GM18507 (cell line): ENCODE measurements at places on chromosomes 3 and 15.

- no peak for DNase-seq
Observed at GRCh38 chr3:159237226-159237625, 435.4 kb downstream of the MFSD1 start.

DNA sequence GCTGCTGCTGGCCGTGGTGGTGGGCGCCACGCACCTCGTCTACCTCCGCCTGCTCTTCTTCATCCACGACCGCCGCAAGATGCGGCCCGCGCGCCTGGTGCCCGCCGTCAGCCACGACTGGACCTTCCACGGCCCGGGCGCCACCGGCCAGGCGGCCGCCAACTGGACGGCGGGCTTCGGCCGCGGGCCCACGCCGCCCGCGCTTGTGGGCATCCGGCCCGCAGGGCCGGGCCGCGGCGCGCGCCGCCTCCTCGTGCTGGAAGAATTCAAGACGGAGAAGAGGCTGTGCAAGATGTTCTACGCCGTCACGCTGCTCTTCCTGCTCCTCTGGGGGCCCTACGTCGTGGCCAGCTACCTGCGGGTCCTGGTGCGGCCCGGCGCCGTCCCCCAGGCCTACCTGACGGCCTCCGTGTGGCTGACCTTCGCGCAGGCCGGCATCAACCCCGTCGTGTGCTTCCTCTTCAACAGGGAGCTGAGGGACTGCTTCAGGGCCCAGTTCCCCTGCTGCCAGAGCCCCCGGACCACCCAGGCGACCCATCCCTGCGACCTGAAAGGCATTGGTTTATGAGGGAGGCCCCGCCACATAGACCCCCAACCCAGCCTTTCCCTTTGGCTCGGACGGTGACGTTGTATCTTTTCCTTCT is 1.1 kb downstream of the GPR27 start:
- no peak for DNase-seq

DNA sequence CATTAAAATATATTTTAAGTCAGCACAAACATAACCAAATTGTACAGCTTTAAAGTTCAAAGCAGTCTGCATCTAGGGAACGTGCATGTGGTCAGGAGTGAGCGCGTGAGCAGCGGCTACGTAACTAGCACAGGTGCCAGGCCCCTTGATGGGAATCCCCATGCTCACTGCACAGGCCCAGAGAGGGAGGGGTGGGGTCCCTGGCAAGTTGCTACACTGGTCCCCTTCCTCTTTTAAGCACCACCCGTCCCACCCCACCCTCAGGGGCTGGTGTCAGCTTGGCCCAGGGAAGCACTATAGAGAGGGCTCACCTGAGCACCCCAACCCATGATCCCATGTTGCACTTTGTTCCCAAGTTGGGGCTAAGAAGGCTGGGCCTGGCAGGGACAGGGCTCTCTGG is 835 bp upstream of the GMPPB start:
- no peak for DNase-seq

DNA sequence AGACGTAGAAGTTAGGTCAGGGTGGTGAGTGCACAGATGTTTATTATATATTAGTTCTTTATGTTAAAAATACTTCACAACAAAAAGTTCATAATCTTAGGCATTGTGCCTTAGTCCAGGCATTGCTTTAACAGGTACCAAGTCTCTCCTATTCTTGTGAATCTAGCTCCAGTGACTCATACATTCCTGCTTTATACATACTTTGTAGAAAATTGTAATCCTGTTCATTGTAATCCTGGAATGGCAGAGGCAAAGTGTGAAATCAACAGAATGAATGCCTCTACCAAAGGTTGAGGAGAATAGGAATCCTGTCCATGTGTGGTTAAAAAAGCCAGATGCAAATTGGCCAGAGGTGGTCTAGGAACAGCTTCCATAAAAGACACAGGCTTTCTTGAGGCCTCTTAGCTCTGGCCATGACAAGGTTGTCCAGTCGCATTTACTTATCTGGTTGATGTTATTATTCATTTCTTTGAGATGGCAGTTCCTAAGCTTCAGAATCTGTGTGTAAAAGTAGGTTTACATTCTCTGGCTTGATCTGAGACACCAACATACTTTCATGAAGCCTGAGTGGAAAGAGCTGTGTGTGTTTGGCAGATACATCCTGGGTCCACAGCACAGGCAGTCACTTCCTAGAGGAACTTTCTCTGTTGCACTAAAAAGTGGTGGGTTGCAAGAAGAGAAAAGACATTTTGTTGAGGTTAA is 109.0 kb downstream of the CDIN1 start:
- no peak for DNase-seq

DNA sequence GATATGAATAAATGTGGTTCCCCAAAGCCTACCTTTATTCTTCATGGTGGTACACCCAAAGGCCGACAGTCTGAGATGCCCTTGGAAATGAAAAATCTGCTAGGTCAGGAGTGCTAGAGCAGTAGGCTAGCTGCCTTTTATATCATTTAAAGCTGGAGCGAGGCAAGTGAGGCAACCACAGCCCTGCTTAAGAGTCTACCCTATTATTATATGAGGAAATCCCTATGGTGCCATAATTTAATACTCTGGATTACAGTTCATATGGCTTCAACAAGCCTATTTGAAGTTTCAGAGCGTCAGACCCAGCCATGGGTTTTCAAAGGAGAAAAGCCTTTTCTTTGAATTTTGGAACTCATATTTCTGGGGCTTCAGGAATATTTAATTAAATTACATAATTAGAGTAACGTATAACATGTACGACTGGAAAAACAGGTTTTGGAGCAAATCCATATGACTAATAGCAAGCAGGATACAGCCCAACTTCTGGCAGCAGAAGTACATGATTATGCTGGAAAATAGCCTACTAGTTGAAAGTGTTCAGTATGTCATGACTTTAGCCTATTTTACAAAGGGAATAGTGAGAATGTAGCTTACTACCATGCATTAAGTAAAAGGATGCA is 18.0 kb upstream of the SLTM start:
- DNase-seq, result no peak

DNA sequence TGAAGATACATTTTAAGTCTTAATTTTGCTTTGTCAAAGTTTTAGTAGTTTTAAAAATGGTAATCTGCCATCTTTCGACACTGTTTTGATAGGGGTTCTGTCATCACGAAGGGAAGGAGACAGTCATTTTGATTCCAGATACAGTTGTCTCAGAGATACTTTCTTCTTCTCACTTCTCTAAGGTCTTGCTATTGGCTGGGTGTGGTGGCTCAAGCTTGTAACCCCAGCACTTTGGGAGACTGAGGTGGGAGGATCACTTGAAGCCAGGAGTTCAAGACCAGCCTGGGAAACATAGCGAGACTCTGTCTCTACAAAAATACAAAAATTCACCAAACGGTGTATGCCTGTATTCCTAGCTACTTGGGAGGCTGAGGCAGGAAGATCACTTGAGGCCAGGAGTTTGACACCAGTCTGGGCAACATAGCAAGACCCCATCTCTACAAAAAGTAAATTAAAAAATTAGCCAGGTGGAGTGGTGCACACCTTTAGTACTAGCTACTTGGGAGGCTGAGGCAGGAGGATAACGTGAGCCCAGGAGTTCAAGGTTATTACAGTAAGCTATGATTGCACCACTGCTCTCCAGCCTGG is 3.3 kb downstream of the RAB8B start:
- DNase-seq, result no peak

GRCh38 chr15:29570948-29571791 is 251.1 kb downstream of the TJP1 start:
- DNase-seq, result no peak

- DNase-seq, result peak; percentile 79
Observed at GRCh38 chr3:125055913-125056745, at the start of gene HEG1. Gene HEG1 (minus strand): TSS chr3:125055997. CDS start chr3:125055890, 107 bp downstream.

DNA sequence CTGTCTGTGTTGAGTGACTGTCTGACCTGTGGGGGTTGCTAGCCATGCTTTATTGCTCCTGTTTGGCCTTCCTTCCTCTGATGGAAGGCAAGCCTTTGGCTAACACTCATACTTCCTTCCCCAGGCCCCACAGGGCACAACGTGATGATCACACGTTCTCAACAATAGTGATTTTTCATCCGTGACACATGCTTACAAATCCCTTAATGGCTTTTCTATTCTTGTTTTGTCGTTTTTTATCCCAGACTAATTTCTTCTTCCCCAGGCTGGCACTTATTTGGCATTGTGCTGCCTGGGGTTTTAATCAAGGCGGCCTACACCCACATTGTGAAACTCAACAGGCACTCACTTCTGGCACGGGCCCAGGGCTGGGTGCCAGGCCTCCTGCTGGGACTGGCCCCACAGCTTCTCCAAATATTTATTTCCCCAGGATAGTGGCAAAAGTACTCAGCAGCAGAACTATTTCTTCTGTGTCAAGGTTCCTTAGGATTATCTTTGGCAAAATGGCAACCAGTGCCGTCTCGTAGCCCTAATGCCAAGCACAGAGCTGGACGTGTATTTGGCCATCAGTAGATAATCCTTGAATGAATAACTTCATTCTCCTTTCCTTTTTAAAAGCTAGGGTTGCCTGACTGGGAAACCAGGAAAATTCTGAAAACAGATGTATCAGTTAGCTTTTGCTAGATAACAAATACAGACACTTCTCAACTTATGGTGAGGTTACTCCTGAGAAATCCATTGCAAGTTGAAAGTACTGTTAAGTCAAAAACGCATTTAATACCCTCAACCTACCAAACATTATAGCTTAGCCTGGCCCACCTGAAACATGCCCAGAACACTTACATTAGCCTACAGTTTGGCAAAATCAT is 30.6 kb downstream of the CMTM7 start:
- no peak for DNase-seq

DNA sequence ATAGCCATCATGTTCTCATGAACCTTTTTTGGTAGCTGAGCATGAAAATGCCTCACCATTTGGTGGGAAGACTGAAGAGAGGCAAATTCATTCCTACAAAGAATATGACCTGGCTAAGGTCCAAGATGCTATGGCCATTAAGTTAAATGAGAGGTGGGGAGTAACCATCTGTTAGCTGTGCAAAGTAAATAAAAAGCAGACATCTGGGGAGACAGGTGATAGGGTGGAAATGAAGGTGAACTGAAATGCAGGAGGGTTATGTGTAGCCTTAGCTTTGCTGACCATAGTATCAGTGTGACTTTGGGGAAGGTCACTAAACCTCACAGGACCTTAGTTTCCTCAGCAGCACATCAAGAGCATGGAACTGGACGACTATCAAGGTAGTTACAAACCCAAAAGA is 111.0 kb upstream of the STRIT1 start:
- no peak for DNase-seq

DNA sequence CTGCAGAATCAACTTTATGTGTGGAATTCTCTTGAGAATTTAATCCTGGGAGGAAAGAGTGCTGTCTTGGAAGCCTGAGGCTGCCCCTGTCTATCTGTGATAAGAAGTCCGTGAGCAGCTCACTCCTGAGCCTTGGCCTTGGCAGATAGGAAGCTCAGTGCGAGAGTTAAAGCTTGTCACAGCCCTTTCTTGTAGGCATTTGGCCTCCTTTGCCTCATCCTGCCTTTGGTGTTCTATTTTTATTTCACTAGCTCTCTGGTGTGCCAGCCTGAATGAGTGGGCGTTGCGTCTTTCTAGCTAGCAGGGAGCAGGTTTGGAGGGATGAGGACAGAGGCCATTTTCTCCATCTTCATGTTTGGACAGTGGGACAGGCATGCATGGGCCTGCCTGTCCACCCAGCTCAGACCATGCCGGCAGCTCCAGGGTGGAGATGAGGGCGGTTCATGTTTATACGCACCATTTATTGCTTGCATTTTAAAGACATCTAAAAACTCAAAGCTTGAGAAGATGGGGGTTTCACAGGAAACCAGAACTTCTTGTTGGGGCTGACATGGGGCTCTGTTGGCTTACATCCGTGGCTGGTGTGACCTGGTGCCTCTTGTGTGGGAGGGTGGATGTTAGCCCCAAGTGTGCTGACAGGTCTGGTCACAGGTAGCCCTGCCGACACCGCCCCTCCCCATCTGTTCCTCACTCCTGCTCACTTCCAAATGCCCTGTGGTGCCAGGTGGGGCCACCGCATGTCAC is 29.8 kb downstream of the IRAK2 start:
- DNase-seq, result no peak

DNA sequence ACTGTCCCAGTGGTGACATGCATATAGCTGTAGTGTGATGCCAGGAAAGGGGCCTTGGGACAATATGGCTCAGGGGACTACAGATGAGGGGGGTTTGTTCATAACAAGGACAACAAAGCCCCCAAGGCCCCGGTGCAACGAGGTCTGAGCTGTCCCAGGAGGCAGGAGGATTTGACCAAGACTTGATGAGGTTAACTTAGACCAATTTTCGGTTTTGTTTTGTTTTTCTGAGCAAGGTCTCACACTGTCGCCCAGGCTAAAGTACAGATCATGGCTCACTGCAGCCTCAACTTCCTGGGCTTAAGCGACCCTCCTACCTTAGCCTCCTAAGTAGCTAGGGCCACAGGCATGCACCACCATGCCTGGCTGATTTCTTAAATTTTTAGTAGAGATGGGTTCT is 23.8 kb downstream of the EFCAB12 start:
- DNase-seq, result no peak

DNA sequence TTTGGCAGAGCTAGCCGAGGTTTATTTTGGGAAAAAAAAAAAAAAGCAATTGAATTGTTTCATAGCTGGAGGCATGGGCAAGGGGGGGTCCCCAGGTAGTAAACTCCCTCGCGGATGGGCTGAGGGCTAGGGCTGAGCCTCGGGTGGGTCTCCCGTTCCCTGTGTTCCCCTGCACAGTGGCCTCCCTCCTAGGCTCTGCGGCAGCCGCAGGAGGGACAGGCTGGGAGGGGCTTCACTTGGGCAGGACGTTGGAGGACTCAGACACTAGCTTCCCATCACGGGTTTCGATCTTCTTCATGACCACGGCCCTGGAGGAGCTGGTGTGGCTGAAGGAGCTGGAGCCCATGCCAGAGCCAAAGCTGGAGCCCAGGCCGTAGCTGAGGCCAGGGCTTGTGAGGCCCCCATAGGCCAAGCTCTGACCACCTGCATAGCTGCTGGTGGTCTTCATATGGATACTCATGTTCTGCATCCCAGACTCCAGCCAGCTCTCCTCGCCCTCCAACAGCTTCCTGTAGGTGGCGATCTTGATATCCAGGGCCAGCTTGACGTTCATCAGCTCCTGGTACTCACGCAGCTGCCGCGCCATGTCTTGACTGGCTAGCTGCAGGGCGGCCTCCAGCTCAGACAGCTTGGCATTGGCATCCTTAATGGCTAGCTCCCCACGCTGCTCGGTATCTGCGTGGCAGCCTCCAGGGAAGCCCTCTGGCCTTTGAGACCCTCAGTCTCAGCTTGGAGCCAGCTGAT is 64.0 kb upstream of the CDAN1 start:
- no peak for DNase-seq

DNA sequence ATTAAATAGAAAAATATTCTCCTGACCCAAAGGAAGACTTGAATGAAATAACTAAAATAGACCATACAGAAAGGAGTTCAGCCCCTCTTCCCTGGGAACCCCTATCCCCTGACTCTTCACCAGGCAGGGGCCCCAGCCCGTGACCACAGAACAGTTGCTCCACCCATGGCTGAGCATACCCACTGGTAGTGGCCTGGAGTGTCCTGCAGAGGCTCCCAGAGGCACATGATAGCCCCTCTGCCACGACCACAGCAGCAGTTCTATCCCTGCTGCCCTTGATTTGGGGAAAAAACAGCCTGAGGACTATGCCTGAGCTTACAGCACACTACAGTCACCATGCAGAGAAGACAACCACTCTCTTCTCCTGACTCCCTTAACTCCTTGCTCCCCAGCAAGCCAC is 31.8 kb downstream of the TTC14 start:
- no peak for DNase-seq

GRCh38 chr15:85750319-85751290 is 44.1 kb downstream of the KLHL25 start:
- DNase-seq, result no peak
